Muscle of arm (tissue), 14 donors: ENCODE measurements at places on chromosomes 7 and 10.

GRCh38 chr10:77159538-77160110 is 478.0 kb downstream of the KCNMA1 start:
- no peak for DNase-seq

GRCh38 chr10:45447416-45447815 is 73.4 kb downstream of the ALOX5 start:
- no peak for DNase-seq

- no peak for DNase-seq
Measured at GRCh38 chr10:78868861-78869260, 199.9 kb upstream of the ZMIZ1 start.

GRCh38 chr10:33635967-33636515 is 301.6 kb upstream of the NRP1 start:
- no peak for DNase-seq

- DNase-seq, result no peak
Measured at GRCh38 chr10:96402417-96403305, 43.9 kb upstream of the OPALIN start.

DNA sequence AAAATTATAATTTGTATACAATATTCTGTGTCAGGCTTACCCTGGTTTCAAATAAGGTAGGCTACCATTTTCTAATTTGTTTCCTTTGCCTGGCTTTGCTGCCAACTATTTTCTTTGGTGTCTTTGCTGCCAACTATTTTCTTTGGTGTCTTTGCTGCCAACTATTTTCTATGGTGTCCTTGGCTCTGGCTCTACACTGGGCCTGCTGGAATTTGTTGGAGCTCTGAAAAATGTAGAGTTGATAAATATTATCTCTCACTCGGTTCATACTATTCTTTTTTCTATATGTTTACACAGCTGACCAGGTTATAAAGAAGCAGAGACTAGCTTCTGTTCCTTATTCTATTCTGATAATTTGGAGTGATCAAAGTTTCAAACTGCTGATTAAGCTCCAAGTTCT is 768.0 kb upstream of the PHF14 start:
- DNase-seq, result no peak

- no peak for DNase-seq
Measured at GRCh38 chr7:7414791-7415603, 120.7 kb downstream of the COL28A1 start.

GRCh38 chr10:21926358-21926925 is 77.1 kb downstream of the DNAJC1 start:
- DNase-seq, result no peak

GRCh38 chr10:58278274-58278961 is 9.5 kb downstream of the CISD1 start:
- DNase-seq, result no peak

DNA sequence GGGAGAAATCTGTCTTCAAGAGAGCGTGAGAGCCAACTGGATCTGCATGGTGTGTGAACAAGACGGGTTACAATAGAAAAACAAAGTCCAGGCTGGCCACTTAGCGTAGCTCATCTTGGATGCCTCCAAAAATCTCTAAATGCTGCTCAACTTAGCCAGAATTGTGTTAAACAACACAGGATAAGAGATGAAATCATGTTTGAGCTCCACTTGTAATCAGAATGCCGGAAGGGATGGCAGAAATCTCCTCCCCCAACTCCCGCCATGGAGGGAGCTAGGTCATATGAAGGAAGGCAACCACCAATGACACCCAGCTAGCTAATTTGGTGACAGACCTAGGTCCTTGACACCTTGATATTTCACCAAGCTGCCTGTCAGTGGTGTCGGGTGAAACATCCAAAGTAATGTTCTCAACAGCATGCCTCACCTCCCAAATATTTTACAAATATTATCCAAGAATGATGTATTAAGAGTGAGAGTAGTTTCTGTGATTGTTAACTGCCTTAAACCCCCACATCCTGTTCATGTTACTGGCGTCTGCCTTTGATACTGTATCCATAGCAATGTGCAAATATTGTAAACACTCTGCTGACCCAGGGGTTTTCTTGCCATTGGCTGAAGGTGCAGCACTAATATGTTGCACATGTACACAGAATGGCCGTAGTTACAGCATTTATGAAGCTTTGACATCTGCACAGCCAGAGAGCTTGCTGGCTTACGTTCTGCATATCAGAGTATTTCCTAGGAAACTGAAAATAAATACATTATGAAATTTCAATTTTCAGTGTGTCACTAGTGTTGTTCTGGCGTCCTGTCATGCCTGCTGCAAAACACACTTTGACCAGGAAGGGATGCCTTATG is 25.8 kb downstream of the TMEM254 start:
- peak; percentile 93 for DNase-seq

DNA sequence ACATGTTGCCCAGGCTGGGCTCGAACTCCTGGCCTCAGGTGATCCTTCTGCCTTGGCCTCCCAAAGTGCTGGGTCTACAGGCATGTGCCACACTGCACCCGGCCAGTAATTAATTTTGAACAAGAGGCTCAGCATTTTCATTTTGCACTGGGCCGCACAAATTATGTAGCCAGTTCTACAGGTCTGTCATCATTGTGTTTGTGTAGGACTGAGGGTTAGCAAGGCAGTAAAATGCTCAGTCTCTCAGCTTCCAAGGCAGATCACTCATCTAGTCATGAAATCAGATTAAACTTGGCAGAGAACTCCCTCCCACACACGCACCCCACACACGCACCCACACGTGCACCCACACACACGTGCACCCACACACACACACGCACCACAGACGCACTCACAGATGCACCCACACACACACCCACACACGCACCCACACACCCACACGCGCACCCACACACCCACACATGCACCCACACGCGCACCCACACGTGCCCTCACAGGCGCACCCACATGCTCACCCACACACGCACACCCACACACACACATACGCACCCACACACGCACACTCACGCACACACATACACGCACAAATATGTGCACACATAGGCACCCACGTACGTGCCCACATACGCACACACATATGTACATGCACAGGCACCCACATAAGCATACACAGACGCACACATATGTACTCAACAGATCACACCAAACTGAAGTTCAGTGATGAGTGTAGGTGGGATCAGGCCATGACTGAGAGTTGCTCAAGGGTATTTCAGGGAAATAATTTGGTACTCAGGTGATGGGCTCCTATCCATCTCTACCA is 27.8 kb upstream of the PROSER2 start:
- no peak for DNase-seq

DNA sequence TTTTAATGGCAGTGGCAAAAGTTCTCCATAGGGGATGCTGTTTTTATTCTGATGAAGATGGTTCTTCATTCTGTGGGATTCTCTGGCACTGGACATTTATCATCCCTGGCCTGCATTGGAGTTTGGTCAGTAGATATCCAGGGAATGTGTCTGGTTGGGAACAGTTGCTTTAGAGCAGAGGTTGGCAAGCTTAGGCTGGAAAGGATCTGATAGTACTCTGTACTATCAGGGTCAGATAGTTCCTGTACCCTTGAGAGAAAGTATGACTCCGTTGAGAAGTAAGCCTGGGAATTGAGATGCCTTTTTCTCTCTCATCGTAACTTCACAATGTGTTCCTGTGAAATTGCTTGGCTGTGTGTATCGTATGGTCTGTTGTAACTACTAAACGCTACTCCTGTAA is 244.1 kb downstream of the POLR1F start:
- no peak for DNase-seq

- no peak for DNase-seq
Measured at GRCh38 chr10:15220445-15220844, 52.0 kb upstream of the NMT2 start.

DNA sequence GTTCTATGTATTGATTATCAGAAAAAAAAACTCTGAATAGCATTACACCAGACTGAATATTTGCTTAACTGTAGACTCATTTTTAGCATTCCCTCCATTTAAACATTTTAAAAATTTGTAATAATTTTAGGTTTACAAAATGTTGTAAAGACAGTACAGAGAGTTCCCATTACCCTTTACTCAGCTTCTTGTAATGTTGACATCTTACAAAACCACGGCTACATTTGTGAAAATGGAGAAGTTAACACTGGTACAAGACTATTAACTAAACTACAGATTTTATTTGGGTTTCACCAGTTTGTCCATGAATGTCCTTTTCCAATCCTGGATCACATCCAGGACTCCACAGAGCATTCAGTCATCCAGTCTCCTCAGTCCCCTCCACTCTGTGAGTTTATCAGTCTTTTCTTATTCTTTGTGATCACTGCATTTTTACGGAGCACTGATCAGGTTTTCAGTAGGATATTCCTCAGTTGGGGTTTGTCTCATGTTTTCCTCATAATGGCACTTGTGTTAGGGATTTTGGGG is 130.0 kb upstream of the EEPD1 start:
- DNase-seq, result no peak

DNA sequence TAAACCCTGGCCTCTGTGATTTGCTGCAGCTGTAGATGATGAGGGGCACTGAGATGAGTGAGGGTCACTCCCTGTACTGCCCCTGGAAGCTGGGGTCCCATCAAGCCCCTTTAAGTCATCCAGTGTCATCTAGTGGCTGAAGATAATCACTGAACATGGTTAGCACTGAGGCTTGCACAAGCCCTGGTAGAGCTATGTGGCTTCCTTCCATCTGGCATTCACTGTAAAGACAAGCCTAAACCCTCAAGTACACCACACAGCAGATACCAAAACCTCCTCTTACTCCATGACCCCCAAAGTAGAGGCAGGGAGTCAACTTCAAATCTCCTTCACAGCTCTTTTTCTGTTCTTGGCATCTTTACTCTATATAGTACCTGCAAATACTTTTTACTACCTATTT is 72.7 kb upstream of the MRLN start:
- DNase-seq, result no peak

- DNase-seq, result no peak
Measured at GRCh38 chr7:40237731-40238130, 102.9 kb downstream of the SUGCT start.

GRCh38 chr10:103885617-103886016 is 30.2 kb upstream of the SH3PXD2A start:
- no peak for DNase-seq

DNA sequence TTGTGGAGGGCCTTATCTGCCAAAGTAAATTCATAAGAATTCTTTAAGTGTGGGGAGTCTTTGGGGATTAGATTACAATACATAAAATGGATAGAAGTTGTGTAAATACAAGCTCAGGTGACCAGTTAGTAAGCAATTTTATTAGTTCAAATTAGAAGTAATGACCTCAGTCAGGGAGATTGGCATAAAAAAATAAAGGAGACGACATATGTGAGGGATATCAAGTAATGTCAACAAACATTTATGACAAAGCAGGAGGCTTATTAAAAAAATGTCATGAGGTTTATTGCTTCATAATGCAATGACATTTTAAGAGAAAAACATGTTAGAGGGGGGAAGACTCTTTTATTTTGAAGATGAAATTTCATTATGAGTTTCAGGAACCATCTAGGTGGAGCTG is 1137.0 kb upstream of the PHF14 start:
- DNase-seq, result no peak

DNA sequence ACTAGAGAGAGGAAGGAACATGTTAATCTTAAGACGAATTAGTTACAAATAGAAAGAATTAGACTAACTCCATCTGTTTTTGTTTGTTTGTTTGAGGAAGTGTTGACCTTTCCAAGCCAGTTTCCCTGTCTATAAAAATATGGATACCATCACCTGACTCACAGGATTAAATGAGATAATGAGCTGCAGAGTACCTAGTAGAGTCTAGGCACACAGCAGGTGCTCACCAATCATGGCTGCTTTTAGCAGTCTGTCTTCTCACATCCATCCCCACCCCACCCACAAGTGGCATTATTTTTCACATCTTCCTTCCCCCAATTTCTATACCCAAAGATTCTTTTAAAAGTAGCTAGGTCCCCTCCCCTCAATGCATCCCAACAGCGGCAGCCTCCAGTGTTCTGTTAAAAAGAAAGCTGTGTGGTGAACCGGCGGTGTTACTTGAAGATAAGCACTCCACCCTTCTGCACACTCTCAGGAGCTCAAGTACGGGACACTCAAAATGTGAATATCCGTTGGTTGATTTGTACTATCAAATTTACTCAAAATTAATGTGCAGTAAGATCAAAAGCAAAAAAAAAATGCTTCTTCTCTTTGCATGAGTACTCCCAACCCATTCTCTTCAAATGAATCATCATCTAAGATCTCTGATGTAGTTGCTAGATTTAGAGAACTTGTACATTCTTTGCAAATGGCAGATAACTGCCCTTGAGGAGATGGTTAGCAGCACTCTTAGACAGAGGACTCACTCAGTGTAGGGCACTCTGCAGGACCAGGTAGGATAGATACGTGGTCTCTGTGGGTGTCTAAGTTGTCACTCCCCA is 145.4 kb upstream of the ASAH2 start:
- no peak for DNase-seq

DNA sequence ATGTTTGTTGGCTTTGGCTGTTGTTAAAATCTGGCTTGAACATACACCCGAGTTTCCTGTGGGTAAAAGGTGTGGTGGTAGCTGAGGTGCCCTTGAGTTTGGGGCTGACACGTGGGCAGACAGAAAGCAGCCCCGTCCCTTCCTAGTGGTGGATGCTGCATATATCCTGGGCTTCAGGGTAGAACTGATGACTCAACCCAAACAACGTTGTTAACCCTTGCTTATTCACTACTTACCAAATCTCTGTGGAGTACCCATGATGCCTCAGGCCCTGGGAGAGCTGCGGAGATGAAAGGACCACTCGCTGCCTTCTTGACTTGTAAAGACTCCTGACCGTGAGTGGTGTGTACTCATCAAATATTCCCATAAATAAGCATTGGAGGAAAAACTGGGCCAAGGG is 245.1 kb downstream of the RAB11FIP2 start:
- DNase-seq, result no peak

DNA sequence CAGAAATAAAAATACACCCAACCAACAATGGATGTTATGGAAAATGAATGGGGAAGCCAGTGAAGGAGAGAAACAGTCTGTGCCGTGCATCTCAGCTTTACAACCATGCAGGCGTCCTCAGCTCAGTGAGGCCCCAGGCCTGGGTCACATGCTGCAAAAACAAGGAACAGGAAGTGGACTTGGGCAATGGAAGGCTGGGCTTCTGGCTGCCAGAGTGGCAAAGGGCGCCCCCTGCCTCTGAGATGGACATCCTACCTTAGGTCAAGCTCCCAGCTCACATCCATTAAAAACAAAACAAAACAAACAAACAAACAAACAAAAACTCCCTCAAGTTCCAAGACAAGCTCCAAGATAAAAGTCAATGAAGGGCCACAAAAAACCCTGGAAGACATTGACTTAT is 54.7 kb upstream of the AFAP1L2 start:
- no peak for DNase-seq

GRCh38 chr10:11141571-11142091 is 124.0 kb downstream of the CELF2 start:
- no peak for DNase-seq

GRCh38 chr7:22320416-22320815 is 36.5 kb downstream of the RAPGEF5 start:
- no peak for DNase-seq

- no peak for DNase-seq
Measured at GRCh38 chr7:16548428-16548827, 21.8 kb downstream of the LRRC72 start.

- DNase-seq, result peak; percentile 49
Measured at GRCh38 chr7:148503900-148504487, 86.6 kb upstream of the C7orf33 start.

DNA sequence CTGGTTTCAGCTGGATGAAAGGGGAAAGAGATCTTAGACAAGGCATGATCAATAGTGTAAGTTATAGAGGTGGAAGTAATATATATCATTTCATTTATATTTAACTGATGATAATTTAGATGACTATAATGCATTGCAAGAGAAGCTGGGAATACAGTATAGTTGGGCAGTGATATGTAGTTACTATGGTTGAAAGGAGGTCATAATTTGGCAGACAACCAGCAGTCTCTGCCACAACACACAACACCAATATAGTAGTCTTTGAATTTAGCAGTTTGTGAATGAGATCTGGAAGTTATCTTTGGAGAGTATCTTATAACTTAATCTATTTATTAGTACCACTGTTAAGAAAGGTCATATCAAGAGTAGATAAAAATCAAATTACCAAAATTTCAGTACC is 39.9 kb downstream of the TAX1BP1 start:
- no peak for DNase-seq
